Cardiac septum (tissue), 1 donor: ENCODE measurements at places on chromosomes 16 and 17. TPM values are rescaled to one million over a fixed set of nuclear protein-coding genes. Genes with fewer than 3 reads are reported as not detected.

DNA sequence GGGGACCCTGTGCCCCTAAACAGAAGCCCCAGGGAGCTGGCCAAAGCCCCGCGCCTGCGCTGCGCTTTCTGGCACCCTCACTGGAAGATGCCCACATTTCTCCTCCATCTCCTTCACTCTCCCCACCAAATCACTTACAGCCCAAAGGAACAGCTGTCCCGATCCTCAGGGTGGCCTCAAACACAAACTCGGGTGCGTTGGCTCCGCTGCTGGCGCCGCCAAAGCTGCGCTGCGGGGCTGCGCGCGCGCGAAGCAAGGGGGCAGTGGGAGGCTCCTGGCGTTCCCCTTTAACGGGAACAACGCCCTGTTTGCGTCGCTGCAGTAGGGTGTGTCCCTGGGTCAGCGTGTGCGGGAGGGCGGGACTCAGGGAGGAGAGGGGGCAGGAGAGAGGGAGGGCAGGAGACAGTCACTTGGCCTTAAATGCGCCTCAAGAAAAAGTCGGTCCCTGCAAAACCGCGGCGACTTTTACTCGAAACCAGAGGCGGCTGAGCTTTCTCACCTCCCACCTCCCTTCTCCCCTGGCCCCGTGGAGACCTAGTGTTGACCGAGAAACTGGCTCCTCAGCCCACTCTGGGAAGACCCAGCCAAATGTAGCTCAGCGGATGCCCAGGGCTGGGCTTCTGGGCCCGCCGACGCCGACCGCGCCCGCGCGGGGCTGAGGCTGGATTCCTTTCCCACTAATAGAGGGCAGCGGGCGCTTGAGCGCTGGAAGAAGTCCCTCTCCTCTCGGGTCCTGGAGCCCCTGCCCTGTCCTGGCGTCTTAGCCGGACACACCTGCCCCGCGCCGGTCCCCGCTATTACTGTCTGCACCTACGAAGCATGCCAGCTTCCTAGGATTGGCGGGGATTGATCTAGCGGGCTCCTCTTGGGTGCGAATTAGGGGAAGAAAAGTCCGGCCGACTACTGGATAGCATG is 2.6 kb downstream of the PMP22 start:
- DNase-seq, result peak; percentile 92

DNA sequence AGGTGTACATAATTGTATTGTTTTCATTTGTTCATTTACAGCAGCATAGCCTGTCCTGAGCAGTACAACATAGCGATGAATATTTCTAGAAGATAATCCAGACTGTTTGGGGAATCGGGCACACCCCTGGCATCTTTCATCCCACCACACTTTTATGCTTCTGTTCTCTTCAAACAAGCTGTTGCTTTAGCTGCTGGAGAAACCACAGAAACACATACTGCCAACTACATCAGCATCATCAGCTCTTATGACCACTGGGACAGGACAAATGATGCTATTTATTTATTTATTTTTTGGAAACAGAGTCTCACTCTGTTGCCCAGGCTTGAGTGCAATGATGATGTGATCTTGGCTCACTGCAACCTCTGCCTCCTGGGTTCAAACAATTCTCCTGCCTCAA is 22.6 kb upstream of the HAPSTR1 start:
- DNase-seq, result no peak

GRCh38 chr17:8222380-8222629 is 11.9 kb upstream of the AURKB start:
- no peak for DNase-seq

DNA sequence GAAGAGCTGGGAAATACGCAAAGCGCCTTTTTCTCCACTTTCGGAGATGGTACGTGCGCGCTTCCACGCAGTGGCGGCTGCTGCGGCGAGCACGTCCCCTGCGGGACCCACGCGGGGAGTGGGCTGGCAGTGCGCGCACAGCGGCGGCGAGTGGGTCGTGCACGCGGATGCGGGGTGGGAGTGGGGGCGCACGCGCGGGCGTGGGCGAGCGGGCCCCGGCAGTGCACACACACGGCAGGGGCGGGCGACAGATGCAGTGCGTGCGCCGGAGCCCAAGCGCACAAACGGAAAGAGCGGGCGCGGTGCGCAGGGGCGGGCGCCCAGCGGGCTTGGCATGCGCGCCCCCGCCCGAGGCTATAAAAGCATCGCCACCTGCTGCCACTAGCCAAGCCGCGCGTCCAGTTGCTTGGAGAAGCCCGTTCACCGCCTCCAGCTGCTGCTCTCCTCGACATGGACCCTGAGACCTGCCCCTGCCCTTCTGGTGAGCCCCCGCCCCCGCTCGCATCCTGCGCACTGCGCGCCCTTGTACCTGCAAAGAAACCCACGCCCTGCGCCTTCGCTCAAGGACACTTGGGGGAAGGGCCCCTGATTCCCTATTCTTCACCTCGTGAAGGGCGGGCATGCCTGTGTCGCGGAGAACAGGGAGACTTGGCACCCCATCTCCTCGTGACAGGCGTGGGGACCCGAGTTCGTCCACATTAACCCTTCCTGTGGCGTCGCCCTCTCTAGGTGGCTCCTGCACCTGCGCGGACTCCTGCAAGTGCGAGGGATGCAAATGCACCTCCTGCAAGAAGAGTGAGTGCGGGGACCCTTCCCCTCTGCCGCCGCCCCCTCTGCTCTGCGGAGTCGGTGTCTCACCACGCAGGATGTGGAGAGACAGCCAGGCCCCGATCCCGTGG is at the start of gene MT3:
Gene MT3 (plus strand): TSS at position 388 of the 899 bp plus-strand sequence. CDS start 63 bp downstream, at position 451.
- DNase-seq, result no peak

GRCh38 chr17:31494259-31495021 is 103.0 kb downstream of the RAB11FIP4 start:
- no peak for DNase-seq

DNA sequence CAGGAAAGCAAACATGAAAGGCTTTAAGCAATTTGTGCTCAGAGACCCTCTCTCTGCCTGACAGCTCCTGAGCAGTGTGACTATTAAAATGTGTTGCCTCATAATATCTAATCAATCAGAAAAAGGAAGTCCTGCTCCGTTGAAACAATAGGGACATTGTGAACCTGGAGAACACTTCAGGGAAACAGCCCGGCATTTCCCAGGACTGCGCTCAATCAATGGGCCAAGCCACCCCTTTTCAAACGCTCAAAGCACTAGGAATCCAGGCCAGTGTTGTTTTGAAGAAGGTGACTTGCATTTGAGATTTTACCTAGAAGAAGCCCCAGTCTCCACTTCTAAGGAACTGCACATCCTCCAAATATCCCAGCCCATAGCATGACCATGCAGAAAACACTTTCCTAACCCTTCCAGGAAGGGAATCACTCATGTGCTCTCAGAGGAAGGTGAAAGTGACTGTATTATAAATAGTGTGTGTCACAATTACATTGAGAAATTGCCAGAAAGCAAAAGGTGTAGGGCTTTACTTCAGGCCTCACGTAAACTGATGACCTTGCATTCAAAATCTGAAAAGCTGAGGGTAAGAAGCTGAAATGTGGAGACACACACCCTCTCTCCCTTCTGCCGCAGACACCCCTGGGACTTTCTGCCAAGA is 19.4 kb downstream of the CDRT4 start:
- DNase-seq, result no peak

DNA sequence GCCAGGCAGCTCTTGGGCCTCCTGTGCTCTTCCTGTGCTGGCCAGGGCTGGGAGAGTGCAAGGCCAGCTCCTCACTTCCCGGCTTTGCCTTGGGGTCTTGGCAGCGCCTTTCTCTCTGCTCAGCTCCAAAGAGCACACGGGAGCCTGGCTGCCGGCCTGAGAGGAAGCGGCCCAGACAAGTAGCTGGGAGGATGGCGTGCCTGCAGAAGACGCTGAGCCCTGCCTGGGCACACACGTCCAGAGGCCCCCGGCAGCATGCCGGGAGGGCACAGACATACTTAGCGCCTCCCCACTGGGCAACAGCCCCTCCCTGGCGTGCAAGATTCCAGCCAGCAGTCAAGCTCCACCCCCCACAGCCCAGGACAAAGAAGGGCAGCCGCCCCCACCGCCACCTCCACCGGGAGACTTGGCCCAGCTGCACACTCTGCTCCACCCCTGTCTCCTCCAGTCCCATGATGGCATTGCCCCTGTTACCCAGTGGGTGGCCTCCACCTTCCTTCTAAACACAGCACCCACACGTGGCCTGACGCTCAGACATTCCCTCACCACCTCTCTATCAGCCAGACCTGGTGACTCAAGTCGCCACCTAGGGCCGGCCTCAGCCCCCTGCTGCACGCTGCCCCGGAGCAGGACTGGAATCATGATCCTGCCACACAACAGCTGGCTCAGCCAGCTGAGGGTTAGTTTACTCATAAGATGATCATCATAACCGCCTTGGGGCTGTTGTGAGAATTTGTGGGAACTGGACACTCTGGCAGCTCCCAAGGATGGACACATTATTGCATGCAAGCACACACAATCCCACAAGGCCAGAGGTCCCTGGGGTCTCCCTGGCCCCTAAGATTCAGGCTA is 12.4 kb downstream of the SGCA start:
- peak; percentile 93 for DNase-seq

GRCh38 chr16:66895999-66896398 is 15.7 kb downstream of the PDP2 start:
- DNase-seq, result no peak

DNA sequence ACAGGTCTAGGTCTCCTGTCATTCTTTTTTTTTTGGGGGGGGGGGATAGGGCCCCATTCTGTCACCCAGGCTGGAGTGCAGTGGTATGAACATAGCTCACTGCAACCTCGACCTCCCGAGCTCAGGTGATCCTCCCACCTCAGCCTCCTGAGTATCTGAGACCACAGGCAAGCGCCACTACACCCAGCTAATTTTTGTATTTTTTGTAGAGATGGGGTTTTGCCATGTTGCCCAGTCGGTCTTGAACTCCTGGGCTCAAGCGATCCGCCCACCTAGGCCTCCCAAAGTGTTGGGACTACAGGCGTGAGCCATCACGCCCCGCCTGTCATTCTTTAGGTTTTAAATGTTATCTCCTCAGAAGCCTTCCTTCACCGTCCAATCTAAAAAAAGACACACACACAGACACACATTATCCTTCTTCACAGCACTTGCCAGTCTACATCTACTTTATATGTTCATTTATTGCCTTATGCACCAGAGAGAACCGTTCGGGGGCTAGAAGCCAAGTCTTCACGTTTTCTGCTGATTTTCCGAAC is 694 bp downstream of the MRPL27 start:
- DNase-seq, result no peak

- DNase-seq, result no peak
Observed at GRCh38 chr17:54968988-54969332, 395 bp downstream of the STXBP4 start.

GRCh38 chr17:6046931-6047330 is 23.2 kb upstream of the WSCD1 start:
- DNase-seq, result no peak

DNA sequence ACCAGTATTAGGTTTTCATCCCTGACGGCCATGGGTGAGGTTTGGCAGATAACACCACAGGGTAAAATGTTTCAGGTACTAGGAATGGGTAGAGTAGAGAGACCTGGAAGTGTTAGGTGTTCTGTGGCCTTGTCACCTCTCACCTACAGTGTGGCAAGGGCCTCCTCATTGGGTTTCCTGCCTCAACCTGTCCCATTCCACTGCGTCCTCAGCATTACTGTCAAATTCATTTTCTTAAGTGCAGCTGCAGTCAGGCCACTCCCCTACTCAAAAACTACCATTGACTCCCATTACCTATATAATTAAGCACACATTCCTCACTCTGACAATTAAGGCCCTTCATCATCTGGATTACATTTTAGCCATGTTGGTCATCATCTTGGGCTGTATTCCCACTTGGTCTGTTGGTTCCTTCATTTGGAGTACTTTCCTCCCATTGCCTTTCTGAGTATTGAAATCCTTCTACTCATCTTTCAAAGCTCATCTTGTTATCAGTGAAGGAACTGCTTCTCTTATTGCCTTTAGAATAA is 64.5 kb downstream of the NUP88 start:
- no peak for DNase-seq

DNA sequence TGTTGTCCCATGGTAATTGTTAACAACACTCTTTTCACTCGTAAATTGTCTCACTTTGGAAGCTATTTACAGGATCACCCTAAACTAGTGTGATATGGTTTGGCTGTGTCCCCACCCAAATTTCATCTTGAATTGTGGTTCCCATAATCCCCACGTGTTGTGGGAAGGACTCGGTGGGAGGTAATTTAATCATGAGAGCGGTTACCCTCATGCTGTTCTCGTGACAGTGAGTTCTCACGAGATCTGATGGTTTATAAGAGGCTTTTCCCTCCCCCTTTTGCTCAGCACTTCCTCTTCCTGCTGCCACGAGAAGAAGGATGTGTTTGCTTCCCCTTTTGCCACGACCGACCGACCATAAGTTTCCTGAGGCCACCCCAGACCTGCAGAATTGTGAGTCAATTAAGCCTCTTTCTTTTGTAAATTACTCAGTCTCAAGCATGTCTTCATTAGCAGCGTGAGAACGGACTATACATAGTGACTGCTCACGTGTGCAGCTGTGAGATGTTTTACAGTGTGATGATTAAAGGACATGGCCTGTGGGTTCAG is 34.4 kb downstream of the DNAH3 start:
- no peak for DNase-seq

- DNase-seq, result no peak
Observed at GRCh38 chr17:77212081-77212832, 71.5 kb downstream of the SEC14L1 start.

DNA sequence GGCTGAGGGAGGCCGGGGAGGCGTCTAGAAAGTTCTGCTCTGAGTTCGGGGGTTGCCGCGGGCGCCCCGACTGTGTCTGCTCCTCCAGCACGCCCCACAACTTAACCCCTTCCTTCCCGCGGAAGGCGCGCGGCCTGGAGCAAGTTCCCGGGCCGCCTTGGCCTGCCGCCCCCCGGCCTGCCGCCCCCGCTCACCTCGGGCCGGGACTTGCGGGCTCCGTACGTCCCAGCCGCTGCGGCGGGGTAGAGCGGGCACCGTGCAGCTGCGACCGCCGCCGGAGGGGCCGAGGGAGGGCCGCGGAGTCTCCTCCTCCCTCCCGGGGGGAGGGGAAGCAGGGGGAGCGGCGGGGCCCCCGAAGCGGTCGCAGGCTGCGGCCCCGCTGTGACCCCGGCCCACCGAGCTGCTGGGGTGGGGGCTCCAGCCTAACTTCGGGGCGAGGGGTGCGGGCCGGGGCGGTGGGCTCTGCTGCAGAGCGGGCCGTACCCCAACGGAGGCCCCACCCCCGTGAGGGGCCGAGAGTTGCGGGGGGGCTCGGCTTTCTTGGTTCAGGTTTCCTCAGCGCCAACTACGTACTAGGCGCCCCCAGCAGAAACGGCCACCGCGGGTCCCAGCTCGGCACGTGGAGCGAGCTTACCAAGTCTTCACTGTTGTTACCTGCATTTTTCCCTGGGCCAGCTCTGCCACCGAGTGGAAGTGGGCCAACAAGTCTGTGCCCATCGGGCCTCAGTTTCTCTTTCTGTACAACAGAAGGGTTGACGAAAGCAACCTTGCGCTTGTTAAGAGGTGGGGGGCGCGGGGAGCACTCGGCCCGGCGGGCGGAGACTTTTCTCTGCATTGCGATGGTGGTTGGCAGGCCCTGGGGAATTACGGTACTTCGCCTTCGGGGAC is at the start of gene CCDC102A:
Gene CCDC102A (minus strand): TSS at position 266 of the 888 bp plus-strand sequence. CDS start 7,394 bp downstream, outside the sequence.
- DNase-seq, result peak; percentile 75

AATK gene
- 9.3 TPM for total RNA-seq

HSD17B2 gene
- total RNA-seq, result not detected

SRL gene
- 400 TPM for total RNA-seq

ZSCAN10 gene
- total RNA-seq, result not detected

KCNG4 gene
- total RNA-seq, result not detected

HDAC5 gene
- total RNA-seq, result 75.5 TPM

CES1 gene
- 9.9 TPM for total RNA-seq
